ENCODE measurements at places on chromosomes 1 and 21. TPM values are rescaled to one million over a fixed set of nuclear protein-coding genes. Genes with fewer than 3 reads are reported as not detected.

DNA sequence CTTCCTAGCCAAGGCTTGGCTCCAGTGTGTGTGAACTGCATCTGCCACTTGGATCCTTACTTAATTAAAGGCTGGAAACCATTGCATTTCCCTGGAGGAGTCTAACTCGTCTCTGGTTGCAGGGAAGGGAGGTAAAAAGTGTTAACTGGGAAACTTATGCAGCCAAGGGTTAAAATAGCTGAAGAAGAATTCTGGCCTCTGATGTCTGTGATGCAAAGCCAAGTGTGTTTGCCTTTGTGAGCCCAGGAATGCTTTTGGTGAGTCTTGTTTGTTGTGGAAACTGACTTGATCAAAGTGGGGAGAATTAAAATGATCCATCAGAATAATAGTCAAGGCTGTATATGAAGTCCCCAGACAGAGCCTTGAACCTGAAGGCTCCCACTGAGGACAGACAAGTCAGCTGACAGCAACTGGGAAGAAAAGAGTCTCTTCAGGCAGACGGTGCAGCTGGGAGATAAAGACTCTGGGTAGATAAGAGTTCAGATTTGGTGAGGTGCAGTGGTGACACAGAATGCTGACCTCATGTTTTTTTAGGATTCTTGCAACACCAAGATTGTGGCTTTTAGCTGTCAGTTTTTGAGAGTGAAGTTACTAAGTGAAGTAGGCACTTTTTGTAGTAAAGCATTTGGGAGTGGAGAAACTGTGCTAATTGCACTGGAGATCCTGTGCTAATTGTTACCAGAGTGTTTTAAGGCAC is 59.5 kb upstream of the WLS start:
- no peak for DNase-seq

- DNase-seq = no peak
Observed at GRCh38 chr1:8651236-8651890, 166.1 kb downstream of the RERE start.

DNA sequence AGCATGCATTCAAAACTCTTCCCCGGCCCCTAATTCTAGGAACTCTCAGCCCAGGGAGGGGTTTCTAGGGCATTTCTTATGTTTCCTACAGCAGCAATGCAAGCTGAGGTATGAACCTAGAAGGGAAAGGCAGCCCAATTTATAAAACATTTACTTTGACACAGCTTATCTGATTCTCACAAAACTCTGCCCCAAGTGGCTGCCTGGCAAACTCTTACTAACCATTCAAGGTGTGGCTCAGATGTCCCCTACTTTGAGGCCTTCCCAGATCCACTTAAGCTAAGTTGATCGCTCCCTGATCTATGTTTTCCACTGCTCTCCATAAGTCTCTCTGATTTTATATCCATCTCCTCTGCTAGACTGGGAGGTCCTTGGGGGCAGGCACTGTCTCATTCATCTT is 35.4 kb downstream of the AK2 start:
- no peak for DNase-seq

DNA sequence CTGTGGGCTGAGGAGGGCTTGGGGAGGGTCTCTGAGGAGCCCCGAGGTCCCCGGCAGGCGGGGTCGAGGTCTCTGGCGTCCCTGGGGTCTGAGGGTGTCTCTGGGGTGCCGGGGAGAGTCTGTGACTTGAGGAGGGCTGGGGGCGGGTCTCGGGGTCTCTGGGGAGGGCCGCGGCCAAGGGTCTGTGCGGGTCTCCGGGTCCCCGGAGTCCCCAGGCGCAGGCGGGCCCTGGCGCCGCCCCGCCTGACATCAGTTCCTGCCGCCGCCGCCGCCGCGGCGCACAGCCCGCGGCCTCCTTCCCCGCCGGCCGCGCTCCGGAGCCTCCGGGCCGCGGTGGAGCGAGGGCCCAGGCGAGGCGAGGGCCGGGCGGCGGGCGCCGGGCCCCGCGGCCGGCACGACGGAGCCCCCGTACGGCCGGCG is at the start of gene PLEKHM2:
TSS of gene PLEKHM2 (plus strand) at position 279 of the 420 bp plus-strand sequence. CDS start 239 bp downstream, outside the sequence.
- DNase-seq = peak; percentile 49

DNA sequence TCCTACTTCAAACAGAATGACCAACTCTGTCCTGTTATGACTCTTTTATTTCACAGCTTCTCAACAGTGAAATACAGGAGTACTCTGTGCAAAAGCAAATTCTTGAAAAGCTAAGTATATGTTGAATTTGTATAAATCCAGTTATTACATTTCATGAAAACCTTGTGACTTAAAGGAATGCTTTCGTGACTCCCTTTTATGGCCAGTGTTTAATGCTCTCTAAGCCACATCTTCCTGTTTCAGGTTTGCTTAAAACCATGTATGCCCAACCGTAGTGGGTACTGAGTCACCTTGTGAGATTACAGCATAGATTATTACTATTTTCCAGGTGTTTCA is 40.2 kb upstream of the KIF1B start:
- DNase-seq = no peak

DNA sequence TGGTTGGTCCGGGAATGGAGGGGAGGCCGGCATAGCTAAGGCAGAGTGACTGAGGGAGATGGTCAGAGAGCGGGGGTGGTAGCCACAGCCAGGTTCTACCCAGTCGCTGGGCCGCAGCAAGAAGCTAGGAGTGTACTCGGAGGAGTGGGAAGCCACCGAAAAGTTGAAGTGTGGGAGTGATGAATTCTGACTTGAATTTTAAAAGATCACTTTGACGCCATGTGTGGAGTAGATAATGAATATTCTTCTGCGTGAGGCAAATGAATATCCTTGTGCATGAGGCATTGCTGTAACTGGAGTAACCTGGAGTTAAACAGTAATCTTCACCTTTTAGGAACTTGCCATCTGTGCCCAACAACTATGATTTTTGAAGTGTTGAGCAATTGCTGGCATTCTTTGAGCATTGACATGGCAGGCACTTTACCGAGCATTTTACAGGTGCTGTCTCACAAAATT is 6.9 kb downstream of the CTPS1 start:
- DNase-seq = no peak

DNA sequence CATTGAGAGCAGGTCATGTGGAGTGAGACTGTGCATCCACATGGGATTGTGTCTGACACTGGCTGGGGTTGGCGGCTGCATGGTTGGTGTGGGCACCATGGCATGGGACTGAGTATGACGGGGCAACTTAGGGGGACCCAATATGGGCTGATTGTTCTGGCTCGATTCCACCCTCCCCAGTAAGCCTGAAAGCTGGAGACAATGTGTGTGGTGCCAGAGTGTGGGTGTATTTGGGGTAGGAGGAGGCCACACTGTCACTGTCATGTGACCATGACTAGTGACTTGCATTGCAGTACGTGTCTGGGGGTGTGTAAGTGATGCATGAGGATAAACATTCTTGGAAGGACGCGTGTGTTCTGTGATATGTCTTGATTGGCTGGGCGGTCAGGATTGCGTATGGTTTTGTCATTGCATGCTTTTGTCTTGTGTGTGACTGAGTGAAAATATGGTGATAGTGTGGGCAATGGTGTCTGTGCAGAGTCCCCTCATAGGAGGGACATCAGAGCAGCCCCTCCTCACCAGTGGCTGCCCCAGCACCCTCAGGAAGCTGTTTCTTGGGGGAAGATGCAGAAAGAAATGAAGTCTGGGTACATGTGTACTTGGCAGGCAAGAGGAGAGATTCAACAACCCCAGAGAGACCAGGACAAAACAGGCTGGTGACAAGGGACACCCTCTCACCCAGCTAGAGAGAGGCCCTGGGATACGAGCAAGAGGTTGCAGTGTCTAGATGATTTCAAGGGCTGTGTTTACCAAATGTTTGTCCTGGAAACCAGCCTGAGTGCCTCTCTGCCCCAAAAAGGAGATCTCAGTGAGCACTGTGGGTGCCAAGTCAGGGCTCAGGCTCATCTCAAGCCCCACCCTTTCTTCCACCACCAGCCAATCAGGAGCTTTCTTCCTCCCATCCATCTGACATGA is 36.3 kb downstream of the SDC3 start:
- DNase-seq = no peak

ANGPTL7 gene
- not detected for total RNA-seq

DNA sequence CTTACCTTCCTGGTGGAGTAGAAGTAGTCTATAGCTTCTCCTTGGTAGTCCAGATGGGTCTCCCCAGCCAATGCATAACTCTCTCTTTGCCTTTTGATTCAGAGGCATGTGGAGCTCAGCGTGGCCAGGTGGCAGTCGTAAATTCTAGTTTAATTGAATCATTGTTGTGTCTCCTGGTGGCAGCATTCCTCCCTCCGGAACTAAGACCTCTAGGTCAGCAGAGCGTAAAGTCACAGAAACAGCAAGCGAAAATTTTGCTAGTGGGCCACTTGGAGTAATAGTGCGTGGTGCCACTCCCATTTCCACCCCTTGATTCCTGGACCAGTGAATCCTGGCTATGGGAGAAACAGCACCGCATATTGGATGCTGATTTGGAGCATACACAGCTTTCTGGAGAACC is 3.9 kb upstream of the TMPRSS2 start:
- DNase-seq = no peak

DNA sequence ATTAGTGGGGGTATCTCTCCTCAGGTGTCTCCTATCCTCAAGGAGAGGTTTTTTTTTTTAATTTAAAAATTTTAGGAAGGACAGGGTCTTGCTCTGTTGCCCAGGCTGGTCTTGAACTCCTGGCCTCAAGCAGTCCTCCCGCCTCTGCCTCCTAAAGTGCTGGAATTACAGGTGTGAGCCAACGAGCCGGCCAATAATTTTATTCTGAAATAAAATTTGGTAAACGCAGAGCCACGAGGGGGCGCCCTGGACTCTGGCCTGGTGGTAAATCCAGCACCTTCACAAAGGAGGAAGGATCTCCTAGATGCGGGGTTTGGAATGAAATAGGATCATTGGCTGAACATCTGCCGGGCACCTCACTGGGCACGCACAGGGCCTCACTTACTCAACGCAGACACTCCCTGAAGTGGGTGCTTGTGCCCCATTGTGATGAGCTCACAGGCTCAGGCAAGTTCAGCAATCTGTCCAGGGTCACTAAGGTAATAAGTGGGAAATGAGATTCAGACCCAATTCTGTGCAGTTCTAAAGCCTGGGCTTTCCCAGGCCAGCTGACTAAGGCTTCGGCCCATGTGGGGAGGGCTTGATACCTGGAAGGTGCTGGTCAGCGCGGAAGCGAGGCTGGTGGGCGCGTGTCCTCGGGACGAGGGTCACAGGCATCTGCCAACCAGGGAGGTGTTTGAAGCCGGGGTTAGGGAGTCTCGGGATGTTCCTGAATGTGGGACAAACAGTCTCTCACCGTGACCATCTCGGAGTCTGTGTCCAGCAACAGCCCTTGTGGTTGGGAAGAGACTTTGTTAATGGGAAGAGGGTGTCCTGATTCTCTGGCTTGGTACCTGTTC is 32.7 kb upstream of the ETV3 start:
- DNase-seq = peak; percentile 21

- no peak for DNase-seq
Observed at GRCh38 chr1:99934801-99935200, 35.0 kb upstream of the SLC35A3 start.

DNA sequence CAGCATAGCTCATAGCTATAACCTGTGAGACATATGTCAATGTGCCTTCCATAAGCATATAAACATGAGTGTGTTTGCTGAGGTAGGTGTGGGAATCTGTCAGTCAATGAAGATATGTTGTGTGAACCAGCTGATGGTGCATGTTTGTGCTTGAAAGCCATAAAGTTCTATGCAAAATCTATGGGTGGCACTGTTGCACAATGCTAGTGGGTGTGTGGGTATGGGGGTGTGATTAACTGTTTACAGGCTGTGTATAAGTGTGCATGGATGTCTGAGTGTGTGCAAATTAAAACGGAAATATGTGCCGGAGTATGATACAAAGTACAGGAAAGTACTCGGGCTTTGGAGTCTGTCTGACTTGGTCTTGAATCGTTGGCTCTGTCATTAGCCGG is 1.0 kb upstream of the ATP2B4 start:
- peak; percentile 51 for DNase-seq

GRCh38 chr1:41516168-41517061 is 31.9 kb upstream of the EDN2 start:
- peak; percentile 78 for DNase-seq

C1QC gene
- total RNA-seq = not detected

DNA sequence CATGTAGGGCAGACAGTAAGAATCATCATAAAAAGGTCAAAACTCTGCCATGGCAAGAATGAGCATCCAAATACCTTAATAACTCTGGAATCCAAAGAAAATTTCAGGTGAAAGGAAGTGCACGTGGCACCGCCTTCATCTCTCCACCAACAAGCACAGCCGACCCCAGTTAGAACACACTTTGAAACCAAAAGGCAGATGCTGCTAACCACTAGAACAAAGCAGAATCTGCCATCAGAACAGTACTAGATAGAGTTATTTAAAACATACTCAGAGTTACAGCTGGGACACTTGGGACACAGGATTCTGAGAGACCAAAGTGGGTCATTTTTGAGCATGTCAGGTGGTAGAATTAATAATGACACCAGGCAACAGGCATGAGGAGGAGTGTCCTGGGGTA is 106.7 kb upstream of the SOD1 start:
- no peak for DNase-seq

GRCh38 chr1:179714623-179715022 is 28.5 kb upstream of the FAM163A start:
- DNase-seq = no peak

C1orf226 gene
- total RNA-seq = not detected

GRCh38 chr1:94713472-94714141 is 106.5 kb upstream of the SLC44A3 start:
- peak; percentile 100 for DNase-seq

DNA sequence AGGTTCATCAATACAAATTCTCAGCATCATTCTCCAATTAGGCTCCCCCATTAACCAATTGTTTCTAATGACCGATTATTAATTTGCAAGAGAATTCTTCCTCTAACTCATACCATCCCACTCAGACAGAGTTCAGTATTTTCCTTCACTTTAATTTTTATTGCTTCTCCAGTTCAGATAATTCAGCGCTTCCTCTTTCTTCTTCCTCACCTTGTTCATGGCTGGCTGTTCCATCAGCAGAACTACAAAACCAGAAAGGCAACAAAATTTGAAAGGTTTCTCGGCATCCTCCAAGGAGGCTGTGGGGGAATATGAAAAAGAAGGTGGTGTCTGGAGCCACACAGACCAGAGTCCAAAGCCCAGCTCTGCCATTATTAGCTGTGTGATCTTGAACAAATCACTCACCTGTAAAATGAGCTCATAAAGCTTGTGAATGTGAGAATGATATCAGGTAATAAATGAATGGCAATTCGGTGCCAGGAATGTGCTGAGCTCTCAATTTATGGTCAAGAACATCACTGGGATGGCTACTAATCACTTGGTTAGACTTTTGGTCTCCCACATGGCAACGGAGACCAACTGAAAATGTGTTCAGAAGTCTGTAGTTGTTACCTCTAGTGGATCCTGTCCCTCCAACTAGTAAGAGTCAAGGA is 11.7 kb upstream of the ZNF436 start:
- no peak for DNase-seq

SH3BP5L gene
- total RNA-seq = 13.3 TPM

- DNase-seq = peak; percentile 63
Observed at GRCh38 chr1:209659909-209660308, 7.7 kb upstream of the LAMB3 start.

S1PR1 gene
- 0.84 TPM for total RNA-seq

GRCh38 chr1:112501810-112502641 is 6.7 kb upstream of the WNT2B start:
- peak; percentile 56 for DNase-seq

- DNase-seq = no peak
Observed at GRCh38 chr1:112450773-112451172, 54.8 kb downstream of the CTTNBP2NL start.

PADI6 gene
- not detected for total RNA-seq

Data from RPMI7951 (cell line).